Muscle of leg (tissue), 16 donors: ENCODE measurements at places on chromosomes 2 and 18. TPM values are rescaled to one million over a fixed set of nuclear protein-coding genes. Genes with fewer than 3 reads are reported as not detected.

GRCh38 chr18:50783553-50783952 is 36.3 kb downstream of the MRO start:
- DNase-seq, result no peak

- no peak for DNase-seq
Measured at GRCh38 chr2:237731663-237732062, 66.9 kb upstream of the RBM44 start.

DNA sequence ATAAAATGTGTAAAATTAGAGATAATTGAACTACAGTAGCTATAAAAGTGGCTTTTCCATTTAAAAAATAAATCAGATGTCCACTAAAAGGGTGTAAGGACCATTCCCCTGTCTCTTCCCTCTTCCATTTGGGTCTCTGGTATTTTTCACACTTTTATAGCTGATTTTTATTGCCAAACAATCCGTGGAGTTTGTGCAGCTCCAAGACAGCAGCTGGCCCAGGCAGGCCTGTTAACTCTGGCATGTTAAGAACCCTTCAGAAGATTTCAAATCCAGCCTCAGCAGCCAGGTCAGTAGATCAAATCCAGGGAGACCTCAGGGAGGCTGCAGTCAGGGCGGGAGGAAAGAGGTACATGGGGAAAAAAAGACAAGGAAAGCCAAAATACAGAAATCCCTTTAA is 827.1 kb upstream of the FANCL start:
- DNase-seq, result no peak

GRCh38 chr2:70927138-70927537 is 8.6 kb upstream of the ATP6V1B1 start:
- no peak for DNase-seq

- no peak for DNase-seq
Measured at GRCh38 chr2:157842106-157842879, 33.8 kb downstream of the ACVR1 start.

- no peak for DNase-seq
Measured at GRCh38 chr2:194116861-194117260, 1540.2 kb upstream of the SLC39A10 start.

DNA sequence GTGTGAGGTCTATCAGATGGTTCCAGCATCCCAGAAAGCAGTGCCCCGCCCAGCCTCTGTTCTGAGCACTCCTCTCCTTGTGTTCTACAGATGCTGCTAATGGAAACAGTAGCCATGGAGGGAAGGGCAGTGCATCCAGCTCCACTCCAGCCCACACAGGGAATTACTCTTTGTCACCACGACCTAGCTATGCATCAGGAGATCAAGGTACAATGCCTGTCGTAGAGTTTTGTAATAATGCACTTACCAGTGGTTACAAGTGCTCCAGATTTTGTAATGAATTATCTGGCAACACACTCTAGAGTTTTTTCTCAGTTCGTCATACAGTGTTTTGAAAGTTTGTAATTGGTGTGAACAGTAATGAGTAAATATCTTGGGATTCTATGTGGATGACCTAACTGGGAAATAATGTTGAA is 161.1 kb downstream of the ESCO1 start:
- no peak for DNase-seq

- DNase-seq, result no peak
Measured at GRCh38 chr18:59083136-59083818, 56.4 kb upstream of the SEC11C start.

DNA sequence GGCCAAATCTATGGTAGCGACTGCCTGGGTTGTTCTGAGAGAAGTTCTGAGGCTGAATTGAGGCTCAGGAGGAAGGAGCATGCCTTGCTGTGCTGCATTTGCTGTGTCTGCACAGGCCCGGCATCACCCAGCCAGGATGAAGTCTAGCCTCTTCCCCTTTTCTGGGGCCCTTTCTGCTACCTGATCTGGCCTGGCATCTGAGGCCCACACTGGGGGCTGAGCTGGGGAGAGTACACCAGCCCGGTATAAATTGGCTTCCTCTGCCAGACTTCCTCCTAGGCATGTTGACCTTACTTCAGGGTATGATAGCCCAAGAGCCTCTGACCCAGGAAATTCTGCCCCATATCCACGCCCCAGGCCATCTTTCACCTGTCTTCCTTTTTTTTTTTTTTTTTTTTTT is 30.0 kb downstream of the MRPL35 start:
- DNase-seq, result no peak

DNA sequence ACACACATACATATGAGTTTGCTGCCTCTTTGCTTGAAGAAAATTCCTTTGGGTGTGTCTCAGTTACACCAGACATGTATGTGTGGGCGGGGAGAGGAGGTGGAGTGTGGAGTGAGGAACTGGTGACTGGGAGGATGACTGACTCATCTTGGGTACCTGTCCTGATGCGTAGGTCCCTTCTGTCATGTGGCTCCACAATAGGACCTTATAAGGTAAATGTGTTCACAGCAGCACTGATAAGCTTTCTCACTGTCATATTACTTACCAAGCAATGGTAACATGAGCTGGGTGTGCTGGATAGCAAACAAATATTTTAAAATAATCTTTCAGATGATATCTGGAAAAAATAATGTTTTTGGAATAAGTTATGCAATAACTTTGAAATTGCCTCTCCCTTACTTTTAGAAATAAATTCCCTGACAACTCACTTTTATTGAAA is 45.1 kb downstream of the SLC9A2 start:
- DNase-seq, result no peak

GRCh38 chr18:63130176-63130575 is 189.4 kb downstream of the BCL2 start:
- no peak for DNase-seq

GRCh38 chr18:53527365-53527764 is 697.1 kb downstream of the MBD2 start:
- DNase-seq, result no peak

DNA sequence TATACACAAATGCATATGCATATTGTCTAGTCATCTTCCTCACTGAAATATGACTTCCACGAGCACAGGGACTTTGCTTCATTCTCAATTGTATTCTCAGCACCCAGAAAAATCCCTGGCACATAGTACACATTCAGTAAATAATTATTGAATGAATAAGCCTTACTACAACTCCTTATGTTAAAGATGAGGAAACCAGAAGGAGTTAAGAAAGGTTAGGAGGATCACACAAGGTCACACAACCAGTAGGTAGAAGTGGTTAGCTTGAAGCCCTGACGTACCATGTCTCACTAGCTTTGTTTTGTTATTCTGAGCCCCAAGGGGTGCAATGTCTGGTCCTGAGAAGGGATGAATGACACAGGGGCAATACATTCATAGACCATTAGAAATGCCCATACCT is 220.9 kb upstream of the PID1 start:
- no peak for DNase-seq

GRCh38 chr18:41949206-41949920 is 5.7 kb upstream of the PIK3C3 start:
- DNase-seq, result no peak

DNA sequence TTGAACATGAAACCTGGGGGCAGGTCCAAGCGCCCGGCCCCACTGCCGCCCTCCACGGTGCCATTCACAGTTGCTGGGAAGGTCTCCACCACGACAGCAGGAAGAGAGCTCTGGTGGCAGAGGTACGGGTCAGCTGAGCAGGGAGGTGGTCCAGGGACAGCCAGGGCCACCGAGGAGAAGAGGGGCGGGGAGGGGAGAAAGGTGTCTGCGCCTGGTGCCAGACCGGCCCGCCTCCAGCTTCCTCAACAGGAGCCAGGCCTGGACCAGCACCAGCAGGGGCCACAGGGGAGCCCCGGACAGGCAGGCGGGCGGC is 56.2 kb downstream of the BIN1 start:
- no peak for DNase-seq

- DNase-seq, result no peak
Measured at GRCh38 chr2:241036964-241037421, 38.6 kb downstream of the SNED1 start.

- peak; percentile 99 for DNase-seq
Measured at GRCh38 chr2:100562613-100563406, at the start of gene PDCL3. PDCL3 (plus strand) TSS chr2:100562993; CDS start chr2:100563068, 75 bp downstream.

GRCh38 chr2:157325786-157326185 is at the start of gene ERMN:
ERMN (minus strand) TSS chr2:157325824; CDS start chr2:157325642, 182 bp downstream.
- no peak for DNase-seq

DNA sequence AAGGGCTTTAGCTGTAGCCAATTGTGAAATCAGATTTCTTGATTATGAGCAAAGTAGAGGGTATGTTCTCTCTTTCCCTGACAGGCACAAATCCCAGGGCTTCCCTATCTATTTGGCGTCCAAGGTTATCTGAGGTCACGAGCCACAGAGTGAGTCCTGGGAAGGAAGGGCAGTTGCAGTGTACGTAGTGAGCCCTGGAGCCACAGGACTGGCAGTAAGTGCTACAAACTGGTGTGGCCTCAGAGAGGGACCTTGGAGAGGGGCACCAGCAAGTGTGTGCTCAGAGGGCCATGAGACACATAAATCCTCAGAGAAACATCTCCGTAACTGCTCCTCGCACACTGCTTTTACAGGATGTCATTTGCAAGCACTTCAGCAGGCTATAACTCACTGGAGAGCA is 115.5 kb upstream of the SH3BP4 start:
- no peak for DNase-seq

DNA sequence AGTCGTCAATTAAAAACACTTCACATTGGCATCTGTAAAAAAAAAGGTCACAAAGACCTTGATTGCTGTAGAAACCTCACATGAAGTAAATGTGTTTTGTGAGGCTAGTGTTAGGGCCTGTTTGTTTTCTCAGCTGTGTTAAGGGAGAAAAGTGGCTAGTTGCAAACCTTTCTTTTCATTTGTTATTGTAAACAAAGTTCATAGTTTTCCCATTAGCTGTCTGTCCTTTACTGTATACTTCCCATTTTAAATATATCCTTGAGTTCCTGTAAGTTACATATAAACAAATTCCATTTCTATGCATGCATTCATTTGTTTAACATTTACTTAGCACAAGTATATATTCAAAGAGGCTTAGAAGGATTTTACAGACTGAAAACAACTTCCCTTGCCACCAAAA is 1250.2 kb downstream of the LRP1B start:
- DNase-seq, result no peak

- DNase-seq, result peak; percentile 60
Measured at GRCh38 chr2:25309402-25309801, 32.3 kb downstream of the DNMT3A start.

DNA sequence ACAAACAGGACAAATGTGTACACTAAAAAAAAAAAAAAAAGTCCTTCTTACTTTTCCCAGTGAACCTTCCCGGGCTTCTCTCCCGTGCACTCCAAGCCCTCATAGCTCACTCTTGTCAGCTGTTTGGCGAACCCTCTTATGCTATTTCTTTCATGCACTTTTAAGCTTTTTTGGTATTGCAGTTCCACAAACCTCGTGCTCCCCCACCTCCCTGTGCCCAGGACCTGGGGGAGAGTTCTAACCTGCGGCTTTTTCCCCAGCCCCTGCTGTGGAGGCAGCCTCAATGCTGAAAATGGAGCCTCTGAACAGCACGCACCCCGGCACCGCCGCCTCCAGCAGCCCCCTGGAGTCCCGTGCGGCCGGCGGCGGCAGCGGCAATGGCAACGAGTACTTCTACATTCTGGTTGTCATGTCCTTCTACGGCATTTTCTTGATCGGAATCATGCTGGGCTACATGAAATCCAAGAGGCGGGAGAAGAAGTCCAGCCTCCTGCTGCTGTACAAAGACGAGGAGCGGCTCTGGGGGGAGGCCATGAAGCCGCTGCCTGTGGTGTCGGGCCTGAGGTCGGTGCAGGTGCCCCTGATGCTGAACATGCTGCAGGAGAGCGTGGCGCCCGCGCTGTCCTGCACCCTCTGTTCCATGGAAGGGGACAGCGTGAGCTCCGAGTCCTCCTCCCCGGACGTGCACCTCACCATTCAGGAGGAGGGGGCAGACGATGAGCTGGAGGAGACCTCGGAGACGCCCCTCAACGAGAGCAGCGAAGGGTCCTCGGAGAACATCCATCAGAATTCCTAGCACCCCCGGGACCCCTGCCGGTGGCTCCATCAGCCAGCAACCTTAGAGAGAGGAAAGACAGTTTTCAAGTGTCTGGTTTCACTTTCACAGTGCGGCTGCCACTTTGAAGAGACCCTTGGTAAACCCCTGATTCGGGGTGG is 826 bp downstream of the KCNE4 start:
- DNase-seq, result peak; percentile 73

DNA sequence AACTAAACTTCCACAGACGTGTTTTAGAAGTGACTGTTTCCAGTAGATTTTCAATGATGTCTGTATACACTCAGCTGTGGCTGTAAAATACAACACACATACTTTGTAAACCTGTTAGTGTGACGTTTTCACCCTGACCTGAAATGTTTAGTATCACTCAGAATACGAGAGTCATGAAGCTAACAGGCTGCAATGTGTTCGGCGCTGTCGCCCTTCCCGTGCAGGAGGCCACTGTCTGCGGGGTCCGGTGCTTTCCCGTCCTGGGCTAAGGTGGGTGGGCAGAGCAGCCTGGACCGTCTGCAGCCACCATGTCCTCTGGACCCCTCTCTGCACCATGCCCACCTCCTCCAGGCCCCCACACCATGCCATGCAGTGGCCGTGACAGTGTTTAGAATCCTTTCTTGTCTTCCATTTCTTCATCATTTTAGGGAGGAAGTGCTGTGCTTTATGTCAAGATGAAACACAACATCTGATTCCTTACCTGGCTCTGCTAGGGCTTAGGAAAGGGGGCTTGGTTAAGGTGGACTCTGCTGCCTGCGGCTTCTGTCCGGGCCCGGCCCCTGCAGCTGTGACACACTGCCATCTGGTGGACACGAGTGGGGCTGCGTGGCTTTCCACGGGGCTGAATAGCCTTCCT is 53.8 kb upstream of the RBM44 start:
- DNase-seq, result peak; percentile 71

DNA sequence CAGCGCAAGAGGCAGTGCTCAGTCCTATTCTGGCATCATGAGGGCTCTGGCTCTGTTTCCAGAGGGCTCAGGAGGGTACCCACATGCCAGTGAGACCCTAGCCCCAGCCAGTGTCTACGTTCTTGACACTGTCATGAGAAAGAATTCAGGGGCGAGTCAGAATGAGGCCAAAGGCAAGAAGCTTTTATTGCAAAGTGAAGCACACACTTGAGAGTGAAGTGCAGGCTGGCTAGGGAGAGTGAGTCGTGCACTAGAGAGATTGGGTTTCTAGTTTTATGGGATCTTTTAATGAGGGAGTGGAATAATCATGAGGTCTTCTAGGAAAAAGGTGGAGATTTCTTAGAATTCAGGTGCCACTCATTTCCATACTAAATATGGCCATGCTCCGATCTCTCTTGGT is 164.1 kb downstream of the DCDC2C start:
- DNase-seq, result no peak

- DNase-seq, result no peak
Measured at GRCh38 chr18:79637921-79638909, 41.4 kb upstream of the CTDP1 start.

GRCh38 chr18:34493099-34493544 is 217.0 kb upstream of the DTNA start:
- DNase-seq, result peak; percentile 79

- DNase-seq, result no peak
Measured at GRCh38 chr2:136131484-136131960, 13.6 kb upstream of the CXCR4 start.

CHRNA1 gene
- total RNA-seq, result 94.9 TPM

RAB17 gene
- total RNA-seq, result 0.93 TPM
